ENCODE measurements at places on chromosomes 1 and 21.

DNA sequence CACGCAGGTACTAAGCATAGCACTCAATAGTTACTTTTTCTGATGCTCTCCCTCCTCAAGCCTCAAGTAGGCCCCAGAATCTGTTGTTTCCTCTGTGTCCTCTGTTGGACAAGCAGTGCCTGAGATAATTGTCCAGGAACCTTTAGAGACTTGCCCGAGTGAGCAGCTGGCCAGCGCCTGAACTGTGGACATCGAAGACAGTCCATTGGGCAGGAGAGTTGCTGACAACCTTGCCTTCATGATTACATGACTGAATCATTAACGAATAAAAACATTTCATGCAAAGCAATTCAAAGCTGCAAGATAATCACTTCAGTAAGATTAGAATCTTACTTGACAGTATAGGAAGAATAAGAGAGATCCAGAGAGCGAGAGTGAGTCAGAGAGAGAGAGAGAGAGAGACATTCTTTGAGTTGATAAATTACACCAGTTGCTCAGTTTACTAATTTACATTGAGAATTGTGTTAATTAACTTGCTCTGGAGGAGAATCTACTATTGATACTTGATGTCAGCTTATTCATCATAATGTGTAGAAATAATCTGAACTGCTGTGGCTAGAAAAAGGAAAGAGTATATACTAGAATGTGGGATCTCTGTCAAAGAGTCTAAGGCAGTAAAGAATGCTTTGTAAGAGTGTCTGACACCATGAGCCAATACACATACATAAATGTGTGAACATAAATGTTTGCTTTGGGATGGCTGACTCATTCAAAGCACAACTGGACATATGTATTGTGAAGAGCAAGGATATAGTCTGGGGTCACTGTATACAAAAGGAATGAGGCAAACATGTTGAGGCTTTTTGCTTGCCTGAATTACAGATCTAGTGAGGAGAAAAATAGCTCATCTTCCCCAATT, 216.0 kb downstream of the ZNF326 start:
- DNase-seq = no peak

- no peak for DNase-seq
These were observed 3.9 kb upstream of the ATP1B1 start for GRCh38 chr1:169102567-169102966.

DNA sequence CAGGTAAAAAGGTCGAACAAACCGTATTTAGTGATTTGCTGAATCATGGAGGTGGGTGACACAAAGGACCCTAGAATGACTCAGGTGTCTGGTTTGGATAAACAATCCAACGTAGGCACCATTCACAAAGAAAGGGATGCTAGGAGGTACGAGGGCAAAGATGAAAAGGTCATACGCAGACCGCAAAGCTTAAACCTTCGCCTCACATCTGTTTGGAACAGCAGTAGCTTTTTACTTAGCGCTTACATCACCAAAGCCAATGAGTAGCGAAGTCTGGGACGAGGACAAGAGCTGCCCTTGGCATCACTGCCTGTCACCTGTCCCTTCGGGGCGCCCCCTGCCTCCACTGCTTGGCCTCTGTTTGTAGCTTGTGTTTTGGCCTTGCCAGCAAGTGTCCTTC, 350.2 kb downstream of the SMYD3 start:
- no peak for DNase-seq

DNA sequence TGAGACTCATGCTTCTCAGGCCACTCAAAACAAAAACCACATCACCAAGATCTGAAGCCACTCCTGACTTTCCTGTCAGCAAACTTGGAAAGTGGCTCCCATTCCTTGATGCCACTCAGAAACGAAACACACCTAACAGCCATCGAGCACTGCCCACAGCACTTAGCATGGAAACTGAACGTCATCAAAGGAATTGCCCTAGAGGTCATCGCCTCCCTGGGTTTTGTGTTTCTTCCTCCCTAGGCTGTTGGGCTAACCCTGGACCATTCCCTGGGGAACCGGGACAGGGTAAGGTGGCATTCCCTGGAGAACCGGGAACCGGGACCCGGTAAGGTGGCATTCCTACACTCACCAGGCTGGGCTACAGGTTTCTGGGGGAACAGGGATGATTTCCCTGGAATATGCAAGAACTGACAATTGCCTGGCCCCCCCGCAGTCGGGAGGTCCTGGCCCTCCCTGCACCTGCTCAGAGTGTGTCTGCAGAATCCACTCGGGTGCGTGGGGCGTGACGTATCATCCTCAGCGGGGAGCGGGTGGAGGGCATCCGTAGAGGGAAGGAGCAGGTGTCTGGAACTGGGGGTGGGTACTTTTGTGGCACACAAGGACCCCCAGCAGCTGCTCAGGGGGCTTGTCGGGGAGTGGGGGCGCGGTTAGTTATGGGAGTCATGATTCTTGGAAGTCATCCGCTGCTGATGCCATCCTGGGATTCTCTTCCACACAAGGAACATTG, 30.3 kb downstream of the SLC45A1 start:
- DNase-seq = no peak
